ENCODE measurements at places on chromosomes 2 and 18.
A peak's percentile ranks its signal among the peaks of the same experiment; 100 is the strongest.

GRCh38 chr2:120867290-120868241 is 131.9 kb downstream of the GLI2 start:
- no peak for DNase-seq

- no peak for DNase-seq
These were observed 35.9 kb downstream of the MYO1B start for GRCh38 chr2:191280834-191281756.

GRCh38 chr2:155178921-155179320 is 480.4 kb downstream of the KCNJ3 start:
- DNase-seq = no peak

- DNase-seq = no peak
These were observed 413.7 kb upstream of the FAM98A start for GRCh38 chr2:34012715-34013302.

- peak; percentile 28 for DNase-seq
These were observed 16.7 kb downstream of the IL1F10 start for GRCh38 chr2:113084249-113085000.

GRCh38 chr2:26317377-26318105 is 28.4 kb upstream of the SELENOI start:
- no peak for DNase-seq

GRCh38 chr18:8835521-8835953 is 130.2 kb downstream of the MTCL1 start:
- DNase-seq = no peak
